ENCODE measurements at places on chromosomes 2 and 18.
A peak's percentile ranks its signal among the peaks of the same experiment; 100 is the strongest.

- no peak for DNase-seq
Observed at GRCh38 chr18:38940475-38940862, 1374.9 kb upstream of the CELF4 start.

DNA sequence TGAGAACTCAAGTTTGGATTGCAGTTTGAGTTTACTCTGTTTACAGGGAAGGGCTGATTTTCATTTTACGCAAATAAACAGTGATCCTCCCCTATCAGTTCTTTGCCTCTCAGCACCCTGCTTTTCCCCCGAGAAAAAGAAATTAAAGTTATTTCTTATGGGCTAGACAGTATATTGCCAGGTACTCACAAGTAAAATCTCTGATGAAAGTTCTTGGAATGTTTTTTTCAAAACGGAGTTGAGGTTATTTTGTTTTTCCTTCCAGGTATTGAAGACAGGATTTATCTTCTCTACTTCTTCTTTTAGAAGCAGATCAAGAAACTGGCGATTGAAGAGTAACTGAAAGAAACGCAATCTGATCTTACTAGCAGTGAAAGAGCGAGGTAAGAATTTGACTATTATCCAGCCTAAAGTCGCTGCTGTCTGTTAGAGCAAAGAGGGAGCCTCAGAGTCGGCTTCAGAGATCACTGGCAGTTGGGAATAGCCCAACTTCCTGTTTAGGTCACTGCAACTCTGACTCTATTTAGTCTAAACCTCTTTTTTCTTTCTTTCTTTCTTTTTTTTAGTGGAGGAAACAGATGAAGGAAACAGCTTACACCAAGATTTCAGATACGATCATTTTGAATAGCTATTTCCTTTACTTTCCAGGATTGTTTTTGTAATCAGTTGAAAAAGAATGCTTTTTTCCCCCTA is at the start of gene TFPI:
TSS of gene TFPI (minus strand) at position 425 of the 693 bp plus-strand sequence. CDS start 50,667 bp downstream, outside the sequence.
- DNase-seq, result no peak

DNA sequence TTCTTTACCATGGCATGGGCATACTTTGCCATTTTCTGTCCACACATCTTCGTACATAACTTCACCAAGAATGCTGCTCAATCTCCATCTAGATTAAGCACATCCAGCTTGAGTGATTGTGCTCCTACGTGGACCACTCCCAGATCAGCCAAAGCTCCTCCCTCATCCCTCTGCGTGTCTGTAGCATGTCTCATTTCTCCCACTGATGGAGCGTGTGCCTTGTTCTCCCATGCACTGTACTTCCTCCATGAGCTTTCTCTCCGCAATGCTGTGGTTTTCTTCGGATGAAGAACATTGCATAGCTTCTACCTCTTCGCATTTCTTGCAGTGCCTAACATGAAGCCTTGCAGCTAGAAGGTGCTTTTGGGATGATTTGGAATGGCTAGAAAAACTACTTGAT is 13.5 kb downstream of the CCL20 start:
- DNase-seq, result no peak

DNA sequence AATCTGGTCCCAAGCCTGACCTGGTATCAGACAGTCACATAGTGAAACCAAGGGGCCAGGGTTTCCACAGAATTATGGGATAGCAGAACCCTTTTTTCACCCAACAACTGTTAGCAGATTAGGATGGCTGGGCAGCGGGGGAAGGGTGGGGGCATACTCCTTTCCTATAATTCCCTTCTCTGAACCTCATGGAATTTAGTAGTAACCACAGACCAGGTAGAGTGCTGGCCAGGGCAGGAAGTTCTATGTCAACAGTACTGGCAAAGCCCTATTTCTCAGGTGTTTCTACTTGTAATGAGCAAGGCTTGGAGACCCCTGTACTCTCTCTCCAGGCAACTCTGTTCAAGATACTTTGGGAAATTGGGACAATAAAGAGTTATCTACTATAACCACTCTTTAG is 174.6 kb downstream of the THADA start:
- no peak for DNase-seq

DNA sequence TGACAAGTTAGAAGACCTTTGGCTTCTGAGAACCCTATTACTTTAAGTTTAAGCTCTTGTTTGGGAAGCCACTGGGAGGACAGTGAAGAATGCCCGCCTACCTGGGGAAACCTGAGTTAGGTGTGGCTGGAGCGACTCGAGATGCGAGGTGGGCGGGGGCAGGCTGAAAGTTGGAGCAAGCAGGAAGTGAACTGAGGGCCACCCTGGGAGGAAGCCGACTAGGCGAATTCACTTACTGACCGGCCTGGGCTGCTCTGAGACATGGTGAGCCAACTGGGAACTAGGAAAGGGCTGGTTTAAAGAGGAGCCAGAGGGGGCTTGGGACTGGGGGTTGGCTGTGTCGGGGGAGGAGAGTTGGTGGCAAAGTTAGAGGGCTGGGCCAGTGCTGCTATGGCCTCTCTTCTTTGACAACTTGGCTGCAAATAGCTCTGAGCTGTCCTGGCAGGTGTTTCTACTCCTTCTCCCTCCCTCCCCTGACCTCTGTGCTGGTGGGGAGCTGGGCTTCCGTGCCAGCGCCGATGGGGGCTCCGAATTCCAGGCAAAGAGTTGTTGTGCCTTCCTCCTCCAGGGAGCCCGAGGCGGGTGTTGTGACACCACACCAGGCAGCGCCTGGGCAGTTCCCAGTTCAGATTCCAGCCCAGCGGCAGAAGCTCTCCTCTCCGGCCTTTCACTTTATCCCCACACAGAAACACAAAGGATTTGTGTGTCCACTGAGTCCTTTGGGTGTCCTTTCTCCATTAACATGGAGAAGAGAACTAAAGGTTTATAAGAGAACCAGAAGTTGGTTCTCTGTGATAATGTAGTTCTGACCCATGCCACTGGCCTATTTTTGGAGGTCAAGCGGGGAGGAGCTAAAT is at the start of gene VAMP8:
TSS of gene VAMP8 (plus strand) at position 201 of the 857 bp plus-strand sequence. CDS start at position 262, 61 bp downstream.
- peak; percentile 46 for DNase-seq

DNA sequence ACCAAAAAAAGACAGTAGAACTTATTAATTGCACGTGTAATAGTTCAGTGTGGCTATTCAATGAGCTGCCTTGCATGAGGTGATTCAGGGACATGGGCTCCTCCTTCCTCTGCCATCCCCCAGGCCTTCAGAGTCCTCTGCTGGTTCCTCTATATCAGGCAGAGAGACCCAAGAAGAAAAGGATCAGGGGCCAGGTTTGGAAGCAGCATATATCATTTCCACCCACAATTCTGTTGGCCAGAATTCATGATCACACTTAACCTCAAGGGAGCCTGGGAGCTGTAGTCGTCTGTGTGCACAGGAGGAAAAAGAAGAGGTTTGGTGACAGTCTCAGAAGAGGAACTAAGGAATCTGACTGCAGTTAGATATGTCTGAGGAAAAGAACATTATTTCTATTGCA is 114.0 kb upstream of the GLS start:
- DNase-seq, result no peak

Measured in stimulated activated CD4-positive, alpha-beta T cell treated with anti-CD3 and anti-CD28 coated beads, Interleukin-15, amount 100 ng/mL, for 1 hour (primary cell).